T-cell (primary cell): ENCODE measurements at places on chromosomes 13 and 19.
A peak's percentile ranks its signal among the peaks of the same experiment; 100 is the strongest.

- no peaks in the 10 kb centered on the region for H3K36me3 ChIP-seq
- H3K27ac ChIP-seq: no peak overlapping the region
- no peak for DNase-seq
- H3K4me1 ChIP-seq: no peaks in the 10 kb centered on the region
- H3K4me3 ChIP-seq: no peak overlapping the region
Observed at GRCh38 chr13:100040196-100040595, 48.7 kb upstream of the PCCA start.

GRCh38 chr13:62137629-62138405 is 722.2 kb upstream of the PCDH20 start:
- H3K4me1 ChIP-seq: no peaks in the 10 kb centered on the region
- no peak overlapping the region for H3K4me3 ChIP-seq
- no peaks in the 10 kb centered on the region for H3K27me3 ChIP-seq
- no peak for DNase-seq
- no peak overlapping the region for H3K27ac ChIP-seq

GRCh38 chr13:78160793-78161192 is 242.2 kb upstream of the EDNRB start:
- H3K4me3 ChIP-seq: no peak overlapping the region
- no peaks in the 10 kb centered on the region for H3K4me1 ChIP-seq
- H3K27ac ChIP-seq: no peak overlapping the region
- DNase-seq: no peak
- no peaks in the 10 kb centered on the region for H3K36me3 ChIP-seq

DNA sequence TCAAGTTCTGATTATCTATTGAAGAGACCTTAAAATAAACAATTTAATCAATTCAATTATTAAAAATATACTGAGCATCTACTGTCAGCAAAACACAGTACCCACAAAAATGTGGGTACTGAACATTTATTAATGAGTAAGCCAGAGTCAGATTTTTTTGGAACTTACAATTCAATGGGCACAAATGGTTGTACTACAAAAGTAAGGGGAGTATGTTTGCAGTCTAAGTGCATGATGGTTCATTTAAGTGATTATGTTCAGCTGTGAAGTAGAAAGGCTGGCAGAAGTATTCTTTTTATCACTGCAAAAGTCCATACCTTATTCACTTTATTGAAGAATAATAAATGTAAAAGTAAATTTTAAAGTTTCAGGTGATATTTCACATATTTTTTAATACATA is 27.6 kb downstream of the FGF14 start:
- no peak overlapping the region for H3K27ac ChIP-seq
- DNase-seq: no peak
- H3K4me3 ChIP-seq: no peak overlapping the region
- H3K27me3 ChIP-seq: no peaks in the 10 kb centered on the region

DNA sequence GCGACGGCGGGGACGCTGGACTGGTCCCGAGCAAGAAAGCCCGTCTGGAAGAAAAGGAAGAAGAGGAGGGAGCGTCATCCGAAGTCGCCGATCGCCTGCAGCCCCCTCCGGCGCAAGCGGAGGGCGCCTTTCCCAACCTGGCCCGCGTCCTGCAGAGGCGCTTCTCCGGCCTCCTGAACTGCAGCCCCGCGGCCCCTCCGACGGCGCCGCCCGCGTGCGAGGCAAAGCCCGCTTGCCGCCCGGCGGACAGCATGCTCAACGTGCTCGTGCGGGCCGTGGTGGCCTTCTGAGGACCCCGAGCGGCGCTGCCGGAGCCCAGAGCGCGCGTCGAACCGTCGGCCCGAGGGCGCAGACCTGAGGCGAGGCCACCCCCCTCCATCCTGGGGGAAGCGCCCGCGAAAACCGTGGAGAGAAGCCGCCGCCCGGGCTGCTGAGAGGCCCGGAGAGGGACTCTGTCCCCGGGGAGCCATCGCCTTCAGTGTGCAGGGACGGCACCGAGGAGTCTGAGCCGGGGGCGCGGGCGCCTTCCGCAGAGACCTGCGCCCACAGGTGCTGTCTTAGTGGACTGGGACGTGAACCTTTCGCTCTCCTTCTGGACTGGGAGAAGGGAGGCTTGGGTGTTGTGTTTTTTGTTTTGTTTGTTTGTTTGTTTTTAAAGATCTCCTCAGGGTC is 3.5 kb downstream of the IER2 start:
- H3K27me3 ChIP-seq: no peaks in the 10 kb centered on the region
- peak overlapping the region; percentile 86 for H3K27ac ChIP-seq
- DNase-seq: no peak
- H3K36me3 ChIP-seq: peaks cover 3% of the 10 kb centered on the region
- peaks cover 12% of the 10 kb centered on the region for H3K4me1 ChIP-seq

- H3K27ac ChIP-seq: peak overlapping the region; percentile 98
- DNase-seq: peak; percentile 35
- no peaks in the 10 kb centered on the region for H3K36me3 ChIP-seq
- H3K27me3 ChIP-seq: no peaks in the 10 kb centered on the region
Observed at GRCh38 chr19:47110521-47111005, 3.0 kb downstream of the ZC3H4 start.

DNA sequence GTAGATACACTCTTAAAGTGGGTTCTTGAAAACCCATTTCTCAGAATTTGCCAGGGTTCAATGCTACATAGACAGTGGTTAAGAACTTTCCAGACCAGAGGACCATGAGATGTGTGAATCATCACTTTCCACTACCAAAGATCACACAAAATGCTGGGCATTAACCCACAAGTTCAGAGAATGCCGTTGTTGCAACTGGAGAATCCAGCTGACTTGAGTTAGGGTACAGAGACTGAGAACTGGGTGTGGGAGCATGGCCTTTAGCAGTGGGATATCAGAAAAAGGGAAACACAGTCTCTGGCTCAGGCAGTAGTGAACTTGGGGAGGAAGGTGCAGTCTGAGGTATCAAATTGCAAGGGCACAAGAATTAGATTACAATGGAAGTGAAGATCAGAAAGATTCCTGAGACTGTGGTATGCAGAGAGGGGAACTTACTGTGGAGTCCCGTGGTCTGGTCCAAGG is 51.5 kb upstream of the WDFY2 start:
- H3K27me3 ChIP-seq: no peaks in the 10 kb centered on the region
- no peak for DNase-seq
- no peak overlapping the region for H3K27ac ChIP-seq
- H3K36me3 ChIP-seq: no peaks in the 10 kb centered on the region
- H3K4me1 ChIP-seq: peaks cover 13% of the 10 kb centered on the region

GRCh38 chr13:44484562-44485138 is 91.5 kb downstream of the TSC22D1 start:
- no peak for DNase-seq
- peaks cover 4% of the 10 kb centered on the region for H3K4me1 ChIP-seq
- no peaks in the 10 kb centered on the region for H3K27me3 ChIP-seq

GRCh38 chr19:51084505-51084904 is 1.8 kb upstream of the KLK14 start:
- no peak for DNase-seq
- no peaks in the 10 kb centered on the region for H3K4me1 ChIP-seq
- no peaks in the 10 kb centered on the region for H3K36me3 ChIP-seq
- no peak overlapping the region for H3K27ac ChIP-seq
- H3K27me3 ChIP-seq: no peaks in the 10 kb centered on the region
- H3K4me3 ChIP-seq: no peak overlapping the region

DNA sequence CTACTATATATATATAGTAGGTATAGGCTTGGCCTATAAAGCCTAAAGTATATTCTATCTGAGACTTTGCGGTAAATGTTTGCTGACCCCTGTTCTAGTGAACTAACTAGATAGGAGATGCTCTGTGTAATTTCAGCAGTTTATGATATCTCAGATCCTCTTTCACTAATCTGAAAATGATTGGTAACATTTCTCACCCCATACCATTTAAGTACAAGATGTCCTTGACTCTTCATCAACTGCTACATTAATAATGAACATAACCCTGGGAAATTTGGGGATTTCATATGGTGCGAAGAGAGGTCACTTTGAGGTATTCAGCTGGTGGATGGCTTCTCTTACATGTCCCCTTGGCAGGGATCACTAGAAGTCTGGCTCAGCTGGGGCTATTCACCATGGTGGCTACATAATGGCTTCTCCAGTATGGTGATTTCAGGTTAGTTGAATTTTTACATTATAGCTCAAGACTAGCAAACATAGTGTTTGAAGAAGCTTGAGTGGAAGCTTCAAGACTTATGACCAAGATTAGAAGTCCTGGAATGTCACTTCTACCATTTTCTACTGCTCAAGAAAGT is 103.6 kb upstream of the MYCBP2 start:
- no peak overlapping the region for H3K4me3 ChIP-seq
- no peaks in the 10 kb centered on the region for H3K27me3 ChIP-seq
- no peak for DNase-seq
- no peaks in the 10 kb centered on the region for H3K36me3 ChIP-seq

GRCh38 chr19:14107581-14108461 is 9.7 kb downstream of the PRKACA start:
- no peak overlapping the region for H3K4me3 ChIP-seq
- H3K4me1 ChIP-seq: peaks cover 15% of the 10 kb centered on the region
- H3K36me3 ChIP-seq: peaks cover 4% of the 10 kb centered on the region
- no peak for DNase-seq
- H3K27me3 ChIP-seq: no peaks in the 10 kb centered on the region
- no peak overlapping the region for H3K27ac ChIP-seq
